ENCODE measurements at places on chromosomes 7 and 10.

- no peak for DNase-seq
Measured at GRCh38 chr7:115631782-115632181, 398.8 kb downstream of the TFEC start.

DNA sequence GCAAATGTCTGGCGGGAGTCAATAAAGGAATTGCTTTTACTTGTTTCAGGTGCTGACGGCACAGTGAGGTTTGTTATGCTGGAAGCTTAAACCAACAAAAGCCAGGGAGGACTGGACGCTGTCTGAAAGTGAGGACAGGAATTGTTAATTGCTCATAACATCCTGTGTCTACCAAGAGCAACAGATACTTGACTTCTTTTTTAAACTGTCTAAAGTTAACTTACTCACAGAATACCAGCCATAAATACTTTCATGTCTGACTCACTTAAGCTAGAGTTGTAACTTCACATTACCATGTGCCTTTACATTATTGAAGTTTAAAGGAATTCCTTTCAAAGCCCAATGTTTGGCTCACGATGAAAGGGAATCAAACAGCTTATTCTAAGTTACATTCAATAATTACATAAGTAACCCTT, 252.7 kb upstream of the SHH start:
- DNase-seq: no peak

DNA sequence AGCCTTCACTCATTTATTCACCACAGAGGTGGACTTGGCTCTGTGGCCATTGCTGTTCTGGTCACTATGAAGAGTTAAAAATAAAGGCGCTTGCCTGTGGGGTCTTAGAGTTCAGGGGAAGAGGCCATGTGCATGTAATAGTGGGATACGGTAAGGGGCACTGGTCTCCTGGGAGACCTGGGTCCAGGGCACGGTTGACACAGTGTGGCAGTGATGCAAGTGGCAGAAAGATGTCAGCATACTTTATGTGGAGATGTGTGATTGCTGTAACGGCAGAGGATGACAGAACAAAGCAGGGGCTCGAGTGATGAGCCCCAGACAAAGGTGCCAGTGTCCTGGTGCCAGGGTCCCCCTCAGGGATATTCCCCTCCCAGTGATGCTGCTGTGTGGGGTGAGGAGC, 8.6 kb downstream of the ZSCAN25 start:
- no peak for DNase-seq

DNA sequence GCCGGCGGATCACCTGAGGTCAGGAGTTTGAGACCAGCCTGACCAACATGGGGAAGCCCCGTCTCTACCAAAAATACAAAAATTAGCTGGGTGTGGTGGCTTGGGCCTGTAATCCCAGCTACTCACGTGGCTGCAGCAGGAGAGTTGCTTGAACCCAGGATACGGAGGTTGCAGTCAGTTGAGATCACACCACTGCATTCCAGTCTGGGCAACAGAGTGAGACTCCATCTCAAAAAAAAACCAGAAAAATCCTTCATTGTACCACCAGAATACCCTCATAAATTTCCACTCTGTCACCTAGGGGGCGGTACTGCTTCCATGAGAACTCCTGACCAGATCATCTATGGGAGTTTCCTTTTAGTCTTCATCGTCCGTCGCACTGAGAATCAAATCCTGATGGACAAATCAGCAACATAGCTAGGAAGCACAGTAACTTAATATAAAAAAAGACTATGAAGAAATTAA, 225.8 kb upstream of the KLF14 start:
- DNase-seq: no peak

DNA sequence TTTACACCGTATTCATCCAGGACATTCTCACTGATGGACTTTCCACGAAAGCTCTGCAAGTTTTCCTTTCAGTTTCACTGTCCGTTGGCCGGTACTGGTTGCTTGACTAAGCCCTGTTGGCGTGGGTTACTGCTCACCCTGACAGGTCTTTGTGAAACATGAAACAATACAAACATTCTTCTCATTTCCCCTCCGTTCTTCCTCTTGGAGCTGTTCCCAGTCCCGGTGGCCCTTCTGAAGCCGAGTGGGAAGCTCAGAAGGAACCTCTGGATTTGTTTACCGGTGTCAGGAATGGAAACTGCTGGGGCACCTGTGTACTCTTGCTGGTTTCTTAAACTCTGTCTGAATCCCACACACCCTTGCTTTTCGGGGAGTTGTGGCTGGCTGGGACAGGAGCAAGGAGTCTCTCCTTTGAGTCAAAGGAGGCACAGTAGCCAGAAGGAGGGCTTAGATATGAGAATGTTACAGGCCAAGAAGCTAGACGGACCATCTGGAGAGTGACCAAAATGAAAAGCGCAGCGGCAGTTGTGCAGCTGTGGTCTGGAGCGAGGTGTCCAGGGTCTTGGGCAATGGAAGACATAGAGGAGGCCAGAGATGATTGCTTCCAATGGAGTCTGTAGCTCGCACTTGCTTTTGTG, 45.7 kb downstream of the LYZL2 start:
- DNase-seq: peak; percentile 39

DNA sequence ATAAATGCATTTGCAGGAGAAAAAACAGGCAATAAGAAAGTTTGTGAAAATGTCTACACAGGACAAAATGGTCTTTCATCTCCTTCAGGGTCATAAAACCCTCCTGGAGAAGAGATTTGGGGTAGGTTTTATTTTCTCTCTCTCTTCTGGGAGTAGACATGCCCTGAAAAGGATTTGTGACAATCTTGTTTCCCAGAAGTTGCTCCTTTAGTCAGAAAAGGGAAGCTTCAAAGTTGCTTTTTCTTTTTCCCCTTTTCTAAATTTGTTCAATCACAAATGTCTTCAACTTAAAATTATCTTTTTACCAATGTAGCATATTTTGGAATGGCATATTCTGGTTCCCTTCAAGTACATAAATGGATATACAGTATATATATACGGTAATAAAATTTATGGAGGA, 9.4 kb upstream of the ANKRD22 start:
- DNase-seq: no peak

Measured in spinal cord (tissue), 10 donors.